ENCODE measurements at places on chromosomes 6 and 20.

- peak; percentile 28 for DNase-seq
Observed at GRCh38 chr6:134436281-134436815, 118.4 kb upstream of the SGK1 start.

GRCh38 chr20:54980103-54980960 is 504.9 kb downstream of the DOK5 start:
- no peak for DNase-seq

DNA sequence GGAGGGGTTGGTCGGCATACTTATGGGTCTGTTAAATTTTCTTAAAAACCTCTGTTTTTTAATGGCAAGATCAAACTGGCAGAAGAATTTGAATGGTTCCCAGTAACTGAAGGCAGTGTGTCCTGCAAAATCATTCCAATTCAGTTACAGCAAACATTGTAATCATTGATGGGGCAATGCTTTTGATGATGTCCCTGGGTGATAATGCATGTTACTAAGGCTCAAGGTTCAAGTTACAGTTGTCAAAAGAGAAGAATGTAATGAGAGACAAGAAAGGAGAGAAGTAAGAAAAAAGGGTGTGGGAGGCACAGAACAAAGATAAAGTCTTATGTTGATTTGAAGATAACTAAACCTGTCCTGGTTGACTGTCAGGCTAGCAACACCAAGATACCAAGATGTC is 54.9 kb downstream of the CEP162 start:
- DNase-seq: no peak

DNA sequence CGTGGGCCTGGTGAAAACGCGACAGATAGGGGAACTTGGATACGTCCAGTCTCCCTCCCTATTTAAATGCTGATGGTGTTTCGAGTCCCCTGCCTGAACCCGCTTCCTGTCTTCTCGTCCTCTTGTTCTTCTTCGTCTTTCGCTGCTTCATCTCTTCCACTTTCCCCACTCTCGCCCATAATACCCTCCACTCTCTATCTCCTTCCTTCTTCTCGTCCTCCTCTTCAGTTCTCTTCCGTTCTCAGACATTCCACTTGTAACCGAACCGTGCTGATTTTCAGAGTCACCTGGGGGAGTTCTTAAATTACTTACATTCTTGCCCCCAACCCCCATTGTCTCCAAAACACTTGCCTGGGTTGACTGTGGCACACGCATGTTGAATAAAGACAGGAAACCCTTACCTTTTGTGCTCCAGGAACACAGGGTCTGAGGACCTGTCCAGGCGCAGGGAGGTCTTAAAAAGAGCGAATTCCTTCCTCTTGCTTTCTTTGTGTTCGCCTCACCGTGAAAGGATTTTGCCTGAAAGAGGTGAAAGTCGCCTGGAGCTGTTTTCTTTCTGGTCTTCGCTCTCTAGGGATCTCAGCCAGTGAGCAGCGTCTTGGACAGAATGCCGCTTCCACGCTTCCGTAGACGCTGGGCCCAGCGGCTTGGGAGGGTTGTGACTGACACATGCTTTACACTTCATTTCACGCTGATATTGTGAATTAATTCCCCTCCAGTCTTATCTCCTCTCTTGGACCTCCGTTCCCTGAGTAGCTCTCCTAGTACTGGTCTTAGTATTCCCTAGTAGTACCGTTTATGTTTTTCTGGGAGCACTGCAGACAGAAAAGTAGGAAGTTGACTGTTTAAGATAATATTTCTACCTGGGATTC is 184.0 kb downstream of the GPX5 start:
- no peak for DNase-seq

DNA sequence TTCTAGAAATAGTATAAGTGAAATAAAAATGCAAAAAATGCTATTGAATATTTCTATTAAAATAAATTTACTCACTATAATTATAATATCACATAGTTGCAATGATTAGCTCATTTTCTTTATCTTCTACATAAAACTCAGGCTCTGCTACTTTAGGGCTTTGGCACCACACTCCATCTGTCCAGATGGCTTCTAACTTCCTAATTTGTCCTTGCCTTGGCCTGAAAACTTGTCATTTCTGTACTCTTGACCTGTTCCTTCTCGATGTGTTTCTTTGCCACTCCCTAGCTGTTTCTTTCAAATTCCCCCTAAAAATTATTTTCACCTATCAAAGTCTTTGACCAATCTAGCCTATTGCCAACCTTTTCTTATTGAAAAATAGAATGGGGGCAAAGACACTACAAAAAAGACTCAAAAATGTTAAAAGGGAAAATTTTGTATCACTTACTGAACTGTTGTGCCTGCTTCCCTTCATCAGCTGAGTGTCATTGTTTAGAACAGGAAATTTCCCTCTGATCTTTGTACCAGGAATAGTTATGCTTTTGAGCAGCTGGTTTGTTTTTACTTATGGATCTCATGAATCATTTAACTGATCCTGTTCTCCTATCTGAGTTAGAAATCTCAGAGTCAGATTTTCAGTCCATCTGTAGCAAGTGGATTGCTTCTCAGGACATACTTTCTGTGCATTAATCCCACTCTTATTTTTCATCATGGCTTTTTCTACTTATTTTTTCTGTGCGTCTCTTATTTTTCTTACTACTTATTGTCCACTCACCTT is 279.2 kb upstream of the CNR1 start:
- no peak for DNase-seq

- DNase-seq: no peak
Observed at GRCh38 chr6:165656581-165657324, 6.3 kb downstream of the PDE10A start.

GRCh38 chr6:89680150-89680549 is 41.6 kb upstream of the LYRM2 start:
- DNase-seq: no peak

DNA sequence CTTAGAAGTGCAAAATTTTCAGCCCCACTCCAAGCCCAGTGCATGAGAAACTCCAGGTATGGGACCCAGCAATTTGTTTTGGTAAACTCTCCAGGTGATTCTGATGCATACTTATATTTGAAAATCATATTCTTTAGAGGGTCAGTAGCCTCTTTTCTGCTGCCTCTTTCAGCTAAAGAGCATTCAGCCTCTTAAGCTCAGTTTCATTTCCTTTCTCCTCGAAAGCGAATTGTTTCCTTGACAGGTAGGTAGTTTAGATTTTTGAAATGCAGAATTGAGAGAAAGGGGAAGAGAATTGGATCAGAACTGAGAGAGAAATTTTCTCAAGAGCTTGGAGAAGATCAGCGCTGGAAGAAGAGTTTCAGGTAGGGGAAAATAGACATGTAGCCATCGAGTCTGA is 995.8 kb upstream of the FLRT3 start:
- no peak for DNase-seq

GRCh38 chr20:52438326-52438963 is 246.9 kb upstream of the ZFP64 start:
- no peak for DNase-seq

DNA sequence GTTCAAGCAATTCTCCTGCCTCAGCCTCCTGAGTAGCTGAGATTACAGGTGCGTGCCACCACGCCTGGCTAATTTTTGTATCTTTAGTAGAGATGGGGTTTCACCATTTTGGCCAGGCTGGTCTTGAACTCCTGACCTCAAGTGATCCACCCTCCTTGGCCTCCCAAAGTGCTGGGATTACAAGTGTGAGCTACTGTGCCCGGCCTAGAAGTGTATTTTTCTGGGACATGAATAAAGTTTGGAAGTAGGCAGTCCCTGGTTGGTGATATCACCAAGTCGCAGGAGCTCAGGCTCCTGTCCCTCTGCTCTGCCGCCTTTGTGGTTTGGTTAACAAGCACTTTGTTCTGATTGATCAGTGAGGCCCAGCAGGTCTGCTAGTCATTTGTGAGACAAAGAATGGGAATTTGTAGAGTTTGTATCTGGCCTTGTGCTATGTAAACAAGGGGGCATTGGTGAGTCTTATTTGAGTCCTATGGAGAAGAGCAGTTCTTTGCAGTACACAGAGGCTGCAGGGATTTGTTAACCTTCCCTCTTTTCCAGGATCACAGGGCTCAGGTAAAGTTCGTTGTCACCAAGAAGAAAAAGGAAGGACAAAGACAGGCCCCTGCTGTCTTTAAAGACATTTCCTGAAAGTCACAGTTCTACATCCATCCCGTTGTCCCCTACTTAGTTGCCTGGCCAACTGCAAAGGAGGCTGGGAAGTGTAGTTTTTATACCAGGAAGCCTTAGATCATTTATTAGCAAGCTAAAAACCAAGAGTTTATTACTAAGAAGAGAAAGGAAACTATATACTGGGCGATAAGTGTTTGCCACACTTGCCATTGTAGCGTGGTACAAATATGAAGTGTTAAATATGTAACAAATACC is 13.1 kb downstream of the MTHFD1L start:
- DNase-seq: no peak

DNA sequence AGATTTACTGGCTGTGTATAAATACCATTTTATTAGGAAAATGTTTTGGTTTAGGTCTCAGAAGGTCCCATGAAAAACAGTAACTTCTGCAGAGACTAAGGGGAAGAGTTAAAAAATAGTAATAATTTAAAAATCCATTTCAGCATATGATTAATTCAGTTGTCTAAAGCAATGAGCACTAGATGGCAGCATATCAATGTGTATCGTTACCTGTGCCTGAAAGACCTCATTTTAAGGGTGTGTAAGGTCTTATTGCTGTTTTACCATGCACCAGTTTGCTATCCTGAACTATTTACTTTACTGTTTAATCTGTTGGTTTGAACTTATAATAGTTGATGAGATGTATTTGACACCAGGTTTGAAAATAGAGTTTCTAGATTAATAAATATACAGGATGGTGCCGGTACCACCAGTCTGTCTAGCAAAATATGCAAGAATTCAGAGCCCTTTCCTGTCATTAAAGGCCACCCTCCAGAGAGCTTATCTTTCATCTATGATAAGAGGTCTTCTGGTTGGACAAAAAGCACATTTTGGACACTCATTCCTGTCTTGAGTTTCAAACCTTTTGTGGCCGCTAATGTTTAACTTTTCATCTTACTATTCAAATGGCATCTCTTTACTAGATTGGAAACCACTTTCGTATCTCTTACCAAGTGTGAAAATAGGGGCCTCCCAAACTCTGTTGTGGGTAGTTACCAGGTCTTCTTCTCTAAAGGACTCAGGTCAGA is 8.9 kb upstream of the AHI1 start:
- no peak for DNase-seq

GRCh38 chr6:169986171-169986847 is 234.9 kb downstream of the ERMARD start:
- DNase-seq: no peak

- DNase-seq: no peak
Observed at GRCh38 chr6:165684333-165684732, 21.3 kb upstream of the PDE10A start.

- no peak for DNase-seq
Observed at GRCh38 chr6:79984261-79984660, 20.2 kb upstream of the TTK start.

GRCh38 chr6:24891004-24891403 is 44.8 kb downstream of the RIPOR2 start:
- no peak for DNase-seq

DNA sequence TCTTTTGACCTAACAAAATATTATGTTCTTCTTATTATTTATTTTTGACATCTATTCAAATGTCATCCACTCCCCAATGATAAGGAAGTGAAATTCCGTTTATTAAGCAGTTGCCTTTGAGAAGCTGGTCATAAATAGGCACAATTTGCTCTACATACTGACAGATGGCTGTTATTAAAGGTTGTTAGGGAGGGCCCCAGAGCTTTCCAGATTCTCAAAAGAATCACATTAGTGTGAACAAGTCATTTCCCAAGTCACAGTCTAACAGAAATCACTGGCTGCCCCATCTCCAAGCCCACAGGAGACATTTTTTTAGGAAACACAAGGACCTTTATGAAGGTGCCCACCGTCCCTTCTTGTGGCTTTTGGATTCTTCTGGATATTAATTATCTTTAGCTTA is 172.4 kb downstream of the MEI4 start:
- no peak for DNase-seq

GRCh38 chr6:161370880-161371279 is 97.0 kb upstream of the AGPAT4 start:
- peak; percentile 55 for DNase-seq

DNA sequence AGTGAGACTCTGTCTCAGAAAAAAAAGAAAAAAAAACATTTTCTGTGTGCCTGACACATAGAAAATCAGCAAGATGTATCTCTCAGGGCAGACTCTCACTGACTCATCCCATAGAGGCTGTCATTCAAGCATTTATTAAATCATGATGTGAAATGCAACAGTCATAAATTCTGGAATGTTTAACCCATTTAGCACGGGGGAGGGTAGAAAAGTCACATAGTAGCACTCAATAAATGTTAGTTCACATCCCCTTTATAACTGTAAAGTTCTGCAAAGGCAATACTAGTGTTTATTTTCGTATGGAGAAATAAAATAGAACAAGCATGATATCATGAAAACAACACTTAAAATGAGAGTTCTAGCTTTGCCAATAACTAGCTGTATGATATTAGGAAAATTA is 15.5 kb upstream of the CARMIL1 start:
- no peak for DNase-seq

DNA sequence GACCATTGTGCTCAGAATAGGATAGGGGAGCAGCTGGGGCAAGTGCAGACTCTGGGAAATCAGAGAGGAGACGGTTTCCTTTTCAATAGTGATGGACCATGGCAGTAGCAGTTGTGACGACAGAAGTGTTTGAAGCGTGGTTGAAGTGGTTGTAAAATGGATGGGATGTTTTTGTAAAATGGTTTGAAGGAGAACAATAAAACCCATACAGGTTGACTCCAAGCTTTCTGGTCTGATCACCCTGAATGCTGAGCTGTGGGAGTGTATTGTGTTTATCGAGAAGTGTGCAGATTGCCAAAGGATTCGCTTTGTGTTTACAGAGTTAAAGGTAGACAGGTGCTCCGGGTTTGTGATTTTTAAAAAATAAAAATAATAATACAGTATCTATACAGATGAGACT is 255.2 kb upstream of the SULF2 start:
- no peak for DNase-seq

GRCh38 chr20:55592866-55593265 is 412.5 kb downstream of the CBLN4 start:
- DNase-seq: no peak

DNA sequence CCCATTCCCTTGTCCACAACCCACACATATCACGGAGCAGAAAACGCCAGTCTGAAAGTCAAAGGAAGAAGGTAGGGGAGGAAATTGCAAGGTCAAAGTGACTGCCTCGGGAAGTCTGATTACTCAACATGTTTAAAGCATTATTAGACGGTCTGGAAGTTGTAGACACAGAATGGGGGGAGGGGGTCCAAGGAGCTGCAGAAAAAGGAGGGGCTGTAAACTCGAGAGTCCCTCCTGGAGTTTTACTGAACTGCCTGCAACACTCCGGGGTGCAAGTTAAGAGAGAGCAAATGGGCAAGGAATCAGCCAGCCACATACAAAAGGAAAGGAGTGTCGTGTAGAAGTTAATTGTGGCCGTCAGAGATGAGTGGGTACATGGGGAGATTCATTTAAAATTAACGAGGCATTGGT is 417.7 kb upstream of the JARID2 start:
- no peak for DNase-seq
